Ecto neural progenitor cell (in vitro differentiated cells): ENCODE measurements at places on chromosomes 5 and 9.

- DNase-seq = no peak
Measured at GRCh38 chr9:2677915-2678889, 39.1 kb upstream of the KCNV2 start.

- DNase-seq = no peak
Measured at GRCh38 chr5:44875661-44876605, 67.2 kb downstream of the MRPS30 start.

- no peak for DNase-seq
Measured at GRCh38 chr5:111133436-111133751, 41.2 kb downstream of the WDR36 start.

DNA sequence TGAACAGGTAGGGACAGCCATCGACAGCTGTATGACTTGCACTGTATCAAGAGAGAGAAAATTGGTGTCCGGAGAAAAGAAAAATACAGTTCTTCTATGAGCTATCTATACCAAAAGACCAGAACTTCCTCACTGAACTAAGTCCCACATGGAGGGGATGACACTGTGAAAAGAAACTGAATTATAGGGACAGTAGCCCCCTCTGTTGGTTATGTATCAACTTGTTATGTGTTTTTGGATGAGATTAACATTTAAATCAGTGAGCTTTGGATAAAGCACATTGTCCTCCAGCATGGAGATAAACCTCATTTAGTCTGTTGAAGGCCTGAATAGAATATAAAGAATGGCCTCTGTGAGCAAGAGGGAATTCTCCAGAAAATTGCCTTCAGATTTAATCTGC, 176.6 kb upstream of the SH3GL2 start:
- no peak for DNase-seq

DNA sequence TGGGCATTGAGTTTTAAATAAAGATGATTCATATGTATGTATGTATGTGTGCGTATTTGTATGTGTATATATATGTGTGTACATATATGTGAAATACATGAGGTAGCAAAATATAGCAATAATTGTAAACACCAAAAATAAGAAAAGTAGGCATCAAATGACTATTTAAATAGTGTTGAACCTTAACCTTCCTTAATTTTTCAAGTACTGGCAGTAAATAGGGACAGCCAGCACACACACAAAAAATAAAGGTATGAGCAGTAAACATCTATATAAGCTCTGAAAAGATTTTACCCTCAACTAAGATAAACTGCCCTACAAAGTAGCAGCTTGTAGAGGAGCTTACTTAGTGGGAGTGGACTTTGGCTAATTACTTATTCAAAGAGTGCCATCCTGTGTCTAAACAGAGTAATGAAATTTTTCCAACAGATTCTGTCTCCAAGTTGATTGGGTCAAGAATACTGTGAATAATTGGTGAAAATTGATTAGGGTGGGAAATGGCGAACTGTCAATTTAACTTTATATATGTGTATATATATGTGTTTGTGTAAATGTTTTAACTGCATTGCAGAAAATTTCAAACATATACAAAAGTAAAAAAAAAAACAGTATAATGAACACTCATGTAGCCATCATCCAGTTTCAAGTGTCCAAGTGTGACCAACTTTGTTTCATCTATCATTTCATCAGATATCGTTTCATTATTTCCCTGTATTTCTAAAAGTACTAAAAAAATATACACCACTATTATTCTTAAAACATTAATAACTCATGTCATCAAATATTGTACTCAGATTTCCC, 2.0 kb upstream of the ADAMTS6 start:
- DNase-seq = no peak

DNA sequence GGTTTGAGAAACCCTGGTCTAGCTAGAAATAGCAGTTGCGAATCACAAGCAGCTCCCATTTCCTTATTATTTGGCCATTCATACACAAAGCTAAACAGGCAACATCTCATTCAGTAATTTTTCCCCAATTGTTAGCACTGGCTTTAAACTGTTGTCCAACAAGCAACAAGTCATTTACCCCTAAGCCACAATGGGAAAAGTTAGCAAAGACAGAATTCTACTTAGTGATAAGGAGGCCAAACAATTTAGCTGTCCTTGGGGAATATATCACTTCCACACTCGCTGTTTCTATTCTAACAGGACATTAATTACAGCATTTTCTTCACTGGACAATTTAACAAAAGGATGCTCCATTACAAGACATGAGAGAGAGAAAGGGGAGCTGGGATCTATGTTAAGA, 2.8 kb downstream of the MYO10 start:
- no peak for DNase-seq

- DNase-seq = no peak
Measured at GRCh38 chr5:37088009-37088408, 161.2 kb downstream of the CPLANE1 start.

GRCh38 chr5:111074244-111074643, 2.7 kb downstream of the TSLP start:
- DNase-seq = no peak

DNA sequence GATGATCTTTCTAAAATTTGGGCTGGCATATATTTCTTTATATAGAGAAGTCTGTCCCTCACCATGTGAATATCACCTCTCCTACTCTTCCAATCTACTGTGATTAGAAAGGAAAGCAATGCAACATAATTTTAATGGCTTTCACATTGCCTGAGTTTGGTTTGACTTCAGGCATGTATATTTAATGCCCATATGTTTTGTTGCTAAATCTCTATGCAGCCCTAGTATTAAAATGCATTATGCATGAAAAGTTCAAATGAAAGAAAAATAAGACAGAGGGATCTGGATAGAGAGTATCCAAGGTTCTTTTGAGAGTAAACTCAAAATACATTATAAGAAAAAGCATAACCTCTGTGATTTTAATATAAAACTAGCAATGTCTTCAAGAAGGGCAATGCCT, 518.3 kb downstream of the PRR16 start:
- no peak for DNase-seq

- DNase-seq = no peak
Measured at GRCh38 chr9:76662476-76663281, 101.6 kb upstream of the PCA3 start.

DNA sequence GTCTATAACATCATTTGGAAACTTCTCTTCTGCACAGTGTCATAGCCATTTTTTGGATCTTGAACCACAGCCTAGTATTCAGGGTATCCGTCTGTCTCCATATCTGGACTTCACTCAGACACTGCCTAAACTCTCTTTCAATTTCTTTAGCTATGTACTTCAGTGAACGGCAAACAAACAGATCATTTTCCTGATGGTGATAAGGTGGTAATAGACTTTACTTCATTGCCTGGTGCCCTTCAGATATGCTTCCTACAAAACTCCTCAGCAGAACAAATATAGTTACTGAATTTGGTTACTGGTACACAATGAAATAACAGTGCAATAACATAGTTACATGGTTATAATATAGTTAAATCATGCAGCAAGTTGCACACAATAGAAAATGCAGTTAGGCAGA, 348.2 kb downstream of the ZSWIM6 start:
- no peak for DNase-seq

DNA sequence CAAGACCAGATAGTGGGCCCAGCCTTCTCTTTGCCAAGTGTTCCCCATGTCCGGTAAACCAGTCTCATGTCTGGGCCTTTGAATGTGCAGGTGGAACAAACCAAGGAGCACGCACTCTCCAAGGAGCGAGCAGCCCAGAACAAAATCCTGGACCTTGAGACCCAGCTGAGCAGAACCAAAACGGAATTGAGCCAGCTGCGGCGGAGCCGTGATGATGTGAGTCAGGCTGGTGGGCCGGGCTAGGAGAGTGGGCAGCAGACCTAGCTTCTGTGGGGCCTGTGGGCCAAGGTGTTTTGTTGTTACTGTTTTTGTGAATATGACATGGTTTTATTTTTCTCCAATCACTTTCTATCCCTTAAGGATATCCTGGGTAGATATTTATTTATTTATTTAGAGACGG, 5.6 kb upstream of the GLE1 start:
- no peak for DNase-seq

GRCh38 chr9:113481176-113481787, 17.8 kb downstream of the RGS3 start:
- no peak for DNase-seq

DNA sequence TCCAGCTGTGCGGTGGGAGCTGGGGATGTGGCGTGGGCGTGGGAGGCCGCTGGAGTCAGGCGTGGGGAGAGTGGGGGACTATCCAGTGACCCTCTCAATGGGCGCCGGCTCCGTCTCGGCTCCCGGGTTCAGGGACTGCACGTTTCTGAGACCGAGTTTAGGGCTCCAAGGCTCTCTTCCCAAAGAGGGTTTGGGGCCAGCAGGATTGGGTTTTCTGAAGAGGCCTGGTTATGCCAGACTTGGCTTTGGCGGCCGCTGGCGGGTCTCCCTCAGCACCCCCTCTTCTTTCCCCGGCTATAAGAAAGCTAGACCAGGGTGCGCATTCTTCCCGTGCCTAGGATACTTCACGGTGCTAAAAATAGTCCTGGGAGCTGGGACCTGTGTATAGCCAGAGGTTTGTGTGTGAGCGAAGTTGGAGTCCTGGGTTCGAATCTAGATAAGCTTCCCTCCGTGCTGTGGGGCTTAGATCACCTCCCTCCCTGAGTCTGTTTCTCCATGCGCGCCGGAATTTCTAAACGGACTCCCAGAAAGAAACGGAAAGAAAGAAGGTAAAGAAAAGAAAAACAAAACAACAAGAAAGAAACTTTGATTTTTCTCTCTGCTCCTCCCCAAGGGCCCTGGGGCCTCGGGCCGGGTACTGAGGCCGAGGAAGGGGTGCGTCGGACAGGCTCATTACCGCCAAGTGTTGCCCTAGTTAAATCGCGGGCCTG, 5.0 kb downstream of the HAND1 start:
- DNase-seq = peak; percentile 53

- no peak for DNase-seq
Measured at GRCh38 chr9:85702726-85703289, 38.9 kb downstream of the AGTPBP1 start.

GRCh38 chr5:142831009-142831383, 60.8 kb downstream of the ARHGAP26 start:
- no peak for DNase-seq

DNA sequence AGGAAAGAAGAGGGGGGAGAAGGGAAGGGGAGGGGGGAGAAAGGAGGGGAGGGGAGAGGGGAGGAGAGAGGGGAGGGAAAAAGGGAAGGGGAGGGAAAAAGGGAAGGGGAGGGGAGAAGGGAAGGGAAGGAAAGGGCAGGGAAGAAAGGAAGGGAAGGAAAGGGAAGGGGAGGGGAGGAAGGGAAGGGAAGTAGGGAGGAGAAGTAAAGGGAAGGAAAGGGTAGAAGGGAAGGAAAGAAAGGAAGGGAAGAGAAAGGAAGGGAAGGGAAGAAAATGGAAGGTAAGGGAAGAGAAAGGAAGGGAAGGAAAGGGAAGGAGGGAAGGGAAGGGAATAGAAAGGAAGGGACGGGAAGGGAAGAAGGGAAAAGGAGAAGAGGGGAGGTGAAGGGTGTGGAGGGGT, 248.2 kb downstream of the EBF1 start:
- DNase-seq = no peak

DNA sequence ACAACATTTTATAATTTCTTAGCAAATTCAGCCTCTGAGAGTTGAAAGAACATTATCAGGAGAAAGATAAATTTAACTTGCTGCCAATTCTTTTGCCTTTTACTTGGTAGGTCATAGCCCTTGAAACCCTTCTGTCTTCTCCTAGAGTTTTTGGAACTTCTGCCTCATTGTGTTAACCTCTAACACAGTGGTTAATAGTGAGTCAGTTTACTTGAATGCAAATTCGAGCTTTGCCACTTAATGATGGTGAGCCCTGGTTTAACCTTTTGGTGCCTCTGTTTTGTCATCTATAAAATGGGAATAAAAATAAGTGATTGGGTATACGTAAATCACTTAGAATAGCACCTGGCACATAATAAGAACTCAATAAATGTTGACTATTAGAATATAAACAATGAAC, 1.8 kb upstream of the INIP start:
- DNase-seq = no peak

DNA sequence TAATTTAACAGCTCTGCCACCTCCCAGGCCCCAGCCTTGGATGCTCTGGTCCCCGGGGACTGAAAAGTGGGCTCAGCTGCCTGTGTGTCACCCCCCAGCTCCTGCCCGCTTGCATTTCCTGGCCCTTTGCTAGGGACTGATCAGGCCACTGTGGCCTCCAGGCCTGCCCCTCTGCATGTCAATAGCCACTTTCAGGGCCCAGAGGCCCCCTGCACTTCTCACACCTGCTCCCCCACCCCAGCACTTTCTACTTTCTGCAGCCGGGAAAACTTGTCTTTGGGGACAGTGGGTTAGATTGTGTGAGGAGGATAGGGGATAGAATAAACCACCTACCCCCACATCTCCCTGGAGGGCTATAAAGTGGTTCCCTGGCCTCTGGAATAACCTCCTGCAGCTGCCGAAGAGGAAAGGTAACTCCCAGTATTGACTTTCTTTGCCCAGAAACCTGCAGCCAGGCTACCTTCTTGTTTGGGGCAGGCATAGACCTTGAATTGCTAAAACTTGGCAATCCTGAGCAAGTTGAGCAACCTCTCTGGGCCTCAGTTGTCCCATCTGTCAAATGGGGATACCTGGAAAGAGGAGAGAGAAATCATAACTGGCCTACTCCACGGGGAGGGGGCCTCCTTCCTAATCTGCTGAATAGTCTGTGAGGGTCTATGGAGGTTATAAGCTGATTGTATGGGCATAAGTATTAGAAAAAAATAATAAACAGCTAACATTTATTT, 7.8 kb downstream of the AIF1L start:
- DNase-seq = no peak

DNA sequence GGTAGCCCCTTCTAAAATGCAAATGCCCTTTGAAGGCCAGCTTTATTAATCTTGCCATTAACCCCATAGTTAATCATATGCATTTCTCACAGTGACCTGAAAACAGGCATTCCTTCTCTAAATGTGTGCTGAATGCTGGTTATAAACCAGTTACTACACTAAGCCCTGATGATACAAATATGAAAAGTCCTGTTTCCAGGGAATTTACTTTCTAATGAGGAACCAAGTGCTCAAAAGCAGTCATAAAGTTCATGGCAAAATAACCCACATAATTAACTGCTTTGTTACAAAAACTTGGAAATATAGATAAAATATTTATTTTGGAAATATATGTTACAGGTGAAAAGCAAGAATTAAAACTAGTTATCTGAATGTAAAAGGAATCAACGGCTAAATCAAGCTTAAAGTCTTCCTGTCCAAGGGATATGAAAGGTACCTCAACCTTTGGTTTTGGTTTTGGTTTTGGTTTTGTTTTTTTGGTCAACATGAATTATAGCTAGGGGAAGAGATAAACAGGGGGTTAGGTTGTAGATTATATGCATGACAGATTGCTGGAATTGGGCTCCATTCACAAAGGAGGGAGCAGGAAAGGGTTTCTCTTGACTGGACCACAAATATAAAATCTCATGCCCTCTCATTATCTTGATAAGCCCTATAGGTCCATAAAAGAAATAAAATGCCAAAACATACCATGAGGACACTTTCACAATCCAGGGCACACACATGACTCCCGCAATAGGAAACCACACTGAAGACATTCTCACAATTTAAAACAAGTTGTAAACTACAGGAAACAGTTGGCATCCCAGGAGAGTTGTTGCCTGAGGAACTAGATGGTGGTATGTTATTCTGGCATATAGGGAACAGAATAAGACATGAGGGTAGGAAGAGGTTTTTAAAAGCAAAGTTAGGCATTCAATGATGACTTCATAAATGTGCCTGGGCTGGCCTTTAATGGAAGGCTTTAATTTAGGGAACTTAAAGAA, 46.7 kb upstream of the MACIR start:
- DNase-seq = no peak
